ENCODE measurements at places on chromosomes 16 and 17. TPM values are rescaled to one million over a fixed set of nuclear protein-coding genes. Genes with fewer than 3 reads are reported as not detected.

DNA sequence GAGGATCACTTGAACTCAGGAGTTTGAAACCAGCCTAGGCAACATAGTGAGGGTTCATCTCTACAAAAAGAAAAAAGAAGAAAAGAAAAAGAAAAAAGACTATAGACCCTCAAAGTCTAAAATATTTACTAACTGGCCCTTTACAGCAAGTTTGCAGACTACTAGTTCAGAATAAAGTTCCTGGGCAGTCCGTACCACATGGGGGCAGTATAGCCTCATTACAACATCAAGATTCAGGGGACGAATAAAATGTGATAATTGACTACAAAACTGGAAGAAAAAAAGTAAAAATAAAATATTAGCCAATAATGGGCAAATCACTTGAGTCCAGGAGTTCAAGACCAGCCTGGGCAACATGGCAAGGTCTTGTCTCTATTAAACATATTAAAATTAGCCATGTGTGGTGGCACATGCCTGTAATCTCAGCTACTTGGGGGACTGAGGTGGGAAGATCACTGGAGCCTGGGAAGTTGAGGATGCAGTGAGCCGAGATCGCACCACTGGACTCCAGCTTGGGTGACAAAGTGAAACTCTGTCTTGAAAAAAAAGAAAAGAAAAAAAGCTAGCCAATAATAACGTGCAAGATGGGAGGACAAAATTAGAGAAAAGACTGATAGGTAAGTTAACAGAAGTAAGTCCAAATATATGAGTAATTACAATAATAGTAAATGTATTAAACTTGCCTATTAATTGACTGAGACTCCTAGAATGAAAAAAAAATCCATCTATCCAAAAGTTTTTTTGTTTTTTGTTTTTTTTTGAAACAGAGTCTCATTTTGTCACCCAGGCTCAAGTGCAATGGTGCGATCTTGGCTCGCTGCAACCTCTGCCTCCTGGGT is 129.4 kb upstream of the SEC14L1 start:
- H3K4me1 ChIP-seq, result no peaks in the 10 kb centered on the region
- H3K27ac ChIP-seq, result no peak overlapping the region
- H3K27me3 ChIP-seq, result no peaks in the 10 kb centered on the region

GRCh38 chr17:3827124-3827773 is 18.8 kb downstream of the NCBP3 start:
- H3K27ac ChIP-seq, result no peak overlapping the region
- H3K4me1 ChIP-seq, result no peaks in the 10 kb centered on the region
- H3K27me3 ChIP-seq, result no peaks in the 10 kb centered on the region
- no peak overlapping the region for H3K4me3 ChIP-seq
- peaks cover 36% of the 10 kb centered on the region for H3K36me3 ChIP-seq

DNA sequence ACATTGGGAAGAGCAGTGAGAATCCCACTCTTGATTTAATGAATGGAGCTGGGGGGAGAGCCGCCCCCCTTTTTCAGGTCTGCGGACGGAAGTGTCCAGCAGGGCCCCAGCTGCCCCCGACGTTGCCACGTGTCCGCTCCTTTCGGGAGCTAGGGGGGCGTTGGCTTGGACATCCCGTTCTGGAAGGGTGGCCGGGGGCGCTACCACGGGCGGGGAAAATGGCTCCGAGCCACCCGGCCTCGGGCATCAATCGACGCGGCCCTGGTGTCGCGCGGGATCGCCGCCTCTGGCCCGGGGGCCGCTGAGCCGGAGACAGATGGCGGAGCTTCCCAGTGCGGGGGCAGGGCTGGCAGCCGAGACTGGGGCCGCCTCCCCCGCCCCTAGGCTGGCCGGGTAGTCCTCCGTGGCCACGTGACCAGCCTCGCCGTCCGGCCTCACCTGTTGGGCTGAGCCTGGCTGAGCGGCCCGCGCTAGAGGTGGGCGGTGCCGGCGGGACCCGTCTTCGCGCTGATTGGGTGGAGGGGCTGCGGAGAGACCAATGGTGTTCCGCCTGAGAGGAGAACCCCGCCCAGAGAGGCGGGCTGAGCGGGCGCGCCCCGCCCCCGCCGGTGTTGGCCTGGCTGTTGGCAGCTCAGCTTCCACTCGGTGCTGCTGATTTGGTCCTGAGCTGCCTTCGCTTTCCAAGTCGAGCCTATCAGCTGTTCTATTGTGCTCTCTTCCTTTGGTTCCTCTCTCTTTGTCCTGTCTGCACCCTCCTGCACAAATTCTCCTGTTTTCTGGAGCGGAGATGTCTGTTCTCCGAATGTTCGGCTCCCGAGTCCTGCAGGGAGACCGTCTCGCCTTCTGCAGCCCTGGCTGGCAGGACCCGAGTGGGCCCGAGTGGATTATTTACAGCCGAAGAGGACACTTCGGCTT is 8.3 kb downstream of the HS3ST3B1 start:
- H3K36me3 ChIP-seq, result no peaks in the 10 kb centered on the region
- DNase-seq, result peak; percentile 100
- peaks cover 25% of the 10 kb centered on the region for H3K4me1 ChIP-seq
- peak overlapping the region; percentile 93 for H3K27ac ChIP-seq
- no peaks in the 10 kb centered on the region for H3K27me3 ChIP-seq

GRCh38 chr16:16867973-16868372 is 489.0 kb downstream of the NPIPA7 start:
- H3K27me3 ChIP-seq, result no peaks in the 10 kb centered on the region
- H3K27ac ChIP-seq, result no peak overlapping the region
- H3K36me3 ChIP-seq, result no peaks in the 10 kb centered on the region
- H3K4me3 ChIP-seq, result no peak overlapping the region
- no peak for DNase-seq
- no peaks in the 10 kb centered on the region for H3K4me1 ChIP-seq

- H3K4me3 ChIP-seq, result peak overlapping the region; percentile 8
- peak; percentile 38 for DNase-seq
- H3K36me3 ChIP-seq, result no peaks in the 10 kb centered on the region
- H3K27me3 ChIP-seq, result no peaks in the 10 kb centered on the region
- H3K4me1 ChIP-seq, result peaks cover 4% of the 10 kb centered on the region
- H3K27ac ChIP-seq, result no peak overlapping the region
These were observed 39.7 kb upstream of the MEAK7 start for GRCh38 chr16:84544031-84544773.

GRCh38 chr17:34236281-34236892 is 18.7 kb upstream of the CCL2 start:
- no peak for DNase-seq
- peaks cover 73% of the 10 kb centered on the region for H3K4me1 ChIP-seq
- no peak overlapping the region for H3K27ac ChIP-seq
- no peaks in the 10 kb centered on the region for H3K27me3 ChIP-seq
- H3K4me3 ChIP-seq, result no peak overlapping the region
- no peaks in the 10 kb centered on the region for H3K36me3 ChIP-seq

DNA sequence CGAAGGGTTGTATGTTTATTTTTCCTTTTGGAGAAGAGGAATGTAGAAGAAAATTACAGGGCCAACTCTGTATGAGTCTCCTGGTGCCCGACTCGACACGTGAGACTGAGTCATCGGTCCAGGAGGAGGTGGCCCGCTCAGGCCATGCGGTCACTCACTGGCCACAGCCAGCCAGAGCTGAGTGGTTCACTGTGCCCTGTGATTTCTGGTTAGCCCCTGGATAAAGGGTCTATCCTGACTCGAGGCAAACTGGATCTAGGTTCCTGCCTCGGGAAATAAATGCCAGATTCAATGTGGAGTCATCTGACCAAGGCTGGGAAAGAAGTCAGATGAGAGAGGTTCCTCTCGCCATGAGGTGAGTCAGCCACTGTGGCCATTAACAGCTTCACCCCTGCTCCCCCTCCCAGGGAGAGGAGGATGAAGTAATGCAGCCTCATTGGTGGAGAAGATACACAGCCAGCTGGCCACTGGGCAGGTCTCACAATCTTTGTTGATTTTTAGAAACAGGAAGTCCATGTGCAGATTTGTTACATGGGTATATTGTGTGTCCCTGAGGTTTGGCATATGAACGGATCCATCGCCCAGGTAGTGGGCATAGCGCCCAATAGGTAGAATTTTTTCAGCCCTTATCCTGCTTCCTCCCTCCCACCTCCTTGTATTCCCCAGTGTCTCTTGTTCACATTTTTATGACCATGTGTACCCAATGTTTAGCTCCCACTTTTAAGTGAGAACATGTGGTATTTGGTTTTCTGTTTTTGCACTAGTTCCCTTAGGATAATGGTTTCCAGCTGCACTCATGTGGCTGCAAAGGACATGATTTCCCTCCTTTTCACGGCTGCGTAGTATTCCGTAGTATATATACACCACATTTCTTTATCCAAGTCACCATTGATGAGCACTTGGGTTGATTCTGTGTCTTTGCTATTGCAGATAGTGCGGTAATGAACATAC is 21.7 kb upstream of the USP36 start:
- peaks cover 13% of the 10 kb centered on the region for H3K36me3 ChIP-seq
- no peak overlapping the region for H3K4me3 ChIP-seq

DNA sequence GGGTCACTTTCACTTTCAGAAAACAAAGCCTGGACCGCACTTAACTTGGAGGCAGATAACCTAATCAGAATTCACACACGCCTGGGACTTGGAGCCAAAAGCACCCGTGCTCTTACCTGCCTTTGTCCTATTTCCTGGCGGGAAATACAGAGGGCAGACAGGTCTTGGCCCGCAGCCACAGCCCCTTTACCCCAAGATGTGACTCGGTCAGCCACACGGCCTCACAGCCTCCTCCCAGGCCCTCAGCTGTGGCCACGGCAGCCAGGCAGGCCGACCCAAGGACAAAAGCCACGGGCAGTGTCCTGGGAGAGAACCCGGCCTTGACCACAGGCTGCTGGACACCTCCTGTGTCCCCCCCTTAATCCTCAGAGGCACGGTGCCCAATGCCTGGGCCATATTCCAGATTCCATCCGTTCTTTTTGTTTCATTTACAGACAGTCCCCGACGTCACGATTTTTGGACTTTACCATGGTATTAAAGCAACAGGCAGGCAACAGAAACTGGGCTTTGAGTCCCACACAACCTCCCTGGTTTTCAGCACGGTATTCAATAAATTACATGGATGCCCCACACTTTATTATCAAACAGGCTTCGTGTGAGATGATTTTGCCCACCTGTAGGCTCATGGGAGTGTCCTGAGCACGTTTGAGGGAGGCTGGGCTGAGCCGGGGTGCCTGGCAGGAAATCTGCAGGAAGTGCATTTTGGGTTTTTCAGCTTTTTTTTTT is 30.1 kb upstream of the GAA start:
- H3K27ac ChIP-seq, result no peak overlapping the region
- no peak overlapping the region for H3K4me3 ChIP-seq
- H3K36me3 ChIP-seq, result no peaks in the 10 kb centered on the region
- H3K27me3 ChIP-seq, result no peaks in the 10 kb centered on the region

DNA sequence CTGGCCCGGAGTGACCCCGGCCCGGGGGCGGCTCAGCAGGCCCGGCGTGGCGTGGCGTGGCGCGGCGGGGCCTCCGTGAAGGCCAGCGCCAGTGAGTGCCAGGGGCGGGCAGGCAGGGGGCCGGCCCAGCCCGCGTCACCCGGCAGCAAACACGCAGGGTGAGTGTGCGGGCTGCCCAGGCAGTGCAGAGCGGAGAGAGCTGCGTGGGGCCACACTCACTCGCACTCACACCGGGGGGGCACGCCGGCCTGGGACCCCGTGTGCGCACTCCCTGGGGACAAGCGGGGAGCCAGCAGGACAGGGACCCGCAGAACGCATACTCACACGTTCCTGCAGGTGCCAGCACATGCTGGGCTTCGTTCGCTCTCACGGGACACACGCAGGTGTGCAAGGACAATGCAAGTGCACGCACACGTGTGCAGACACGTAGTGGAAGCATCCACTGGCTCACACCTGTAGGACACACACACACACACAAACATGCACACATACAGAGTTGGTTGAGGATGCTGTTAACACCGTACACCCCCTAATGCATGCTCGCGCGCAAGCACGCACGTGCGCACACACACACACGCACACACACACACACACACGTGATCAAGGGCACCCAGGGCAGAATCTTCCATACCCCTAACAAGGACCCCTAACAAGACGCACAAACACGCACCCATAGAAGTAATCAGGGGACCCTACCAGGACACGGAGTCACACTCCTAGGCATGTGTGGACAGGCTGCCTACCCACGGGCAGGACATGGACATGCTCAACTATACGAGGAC is 7.7 kb downstream of the USP6 start:
- H3K36me3 ChIP-seq, result no peaks in the 10 kb centered on the region
- no peaks in the 10 kb centered on the region for H3K27me3 ChIP-seq
- no peak overlapping the region for H3K4me3 ChIP-seq
- peaks cover 8% of the 10 kb centered on the region for H3K4me1 ChIP-seq
- DNase-seq, result no peak
- no peak overlapping the region for H3K27ac ChIP-seq

USP43 gene
- not detected for total RNA-seq

CES5A gene
- not detected for total RNA-seq

HBA1 gene
- 0.33 TPM for total RNA-seq
